CD8-positive, alpha-beta memory T cell (primary cell): ENCODE measurements at places on chromosomes 5 and 9.

- H3K27me3 ChIP-seq = no peaks in the 10 kb centered on the region
- no peak overlapping the region for H3K4me3 ChIP-seq
- H3K4me1 ChIP-seq = no peaks in the 10 kb centered on the region
- no peak overlapping the region for H3K27ac ChIP-seq
Measured at GRCh38 chr9:129675620-129676019, 10.2 kb downstream of the PRRX2 start.

GRCh38 chr9:113620377-113621161 is 157.0 kb downstream of the RGS3 start:
- no peak overlapping the region for H3K4me3 ChIP-seq
- no peaks in the 10 kb centered on the region for H3K4me1 ChIP-seq
- H3K27ac ChIP-seq = no peak overlapping the region
- no peak for DNase-seq
- no peaks in the 10 kb centered on the region for H3K36me3 ChIP-seq

DNA sequence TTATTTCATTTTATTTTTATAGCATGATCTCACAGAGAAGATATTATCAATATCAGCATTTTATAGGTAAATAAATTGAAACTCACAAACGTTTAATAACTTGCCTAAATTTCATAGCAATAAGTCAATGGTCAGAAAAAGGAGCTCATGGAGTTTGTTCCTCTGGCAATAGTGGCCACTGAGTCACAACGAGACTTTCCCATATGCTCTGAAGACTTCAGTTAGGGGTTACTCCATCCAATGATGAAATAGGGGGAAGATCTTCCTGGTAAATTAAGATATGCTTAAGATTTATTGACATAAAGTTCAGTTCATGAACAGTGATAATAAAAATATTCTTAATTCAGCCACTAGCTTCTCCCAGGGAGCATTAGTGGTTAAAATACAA is 43.5 kb upstream of the HTR4 start:
- H3K27ac ChIP-seq = no peak overlapping the region
- no peaks in the 10 kb centered on the region for H3K36me3 ChIP-seq
- H3K27me3 ChIP-seq = no peaks in the 10 kb centered on the region
- no peaks in the 10 kb centered on the region for H3K4me1 ChIP-seq
- no peak overlapping the region for H3K4me3 ChIP-seq

GRCh38 chr9:134384811-134385479 is 58.7 kb downstream of the RXRA start:
- no peak overlapping the region for H3K27ac ChIP-seq
- no peaks in the 10 kb centered on the region for H3K36me3 ChIP-seq
- peaks cover 27% of the 10 kb centered on the region for H3K4me1 ChIP-seq
- no peaks in the 10 kb centered on the region for H3K27me3 ChIP-seq
- no peak for DNase-seq
- H3K4me3 ChIP-seq = no peak overlapping the region

GRCh38 chr9:88178641-88179040 is 40.4 kb upstream of the SPATA31C2 start:
- DNase-seq = no peak

DNA sequence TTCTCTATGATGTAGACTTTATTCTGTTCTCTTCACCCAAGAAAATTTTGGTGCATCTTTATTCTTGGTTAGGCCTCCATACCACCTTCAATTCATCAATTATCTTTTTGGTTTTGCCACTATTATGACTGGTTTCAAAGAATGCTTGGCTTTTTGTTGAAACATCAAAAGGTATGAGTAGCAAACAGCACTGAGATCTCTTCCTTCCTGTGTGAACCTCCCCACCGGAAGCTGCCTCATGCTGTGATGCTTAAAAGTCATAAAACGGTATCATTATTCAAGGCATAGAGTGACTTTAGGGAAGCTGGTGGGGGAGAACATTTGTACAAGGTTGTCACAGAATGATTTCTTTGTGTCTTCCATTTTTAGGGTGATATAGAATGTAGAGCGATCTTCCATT is 70.6 kb downstream of the IQGAP2 start:
- DNase-seq = peak; percentile 80
- H3K4me1 ChIP-seq = peaks cover 70% of the 10 kb centered on the region
- no peak overlapping the region for H3K27ac ChIP-seq
- no peaks in the 10 kb centered on the region for H3K27me3 ChIP-seq
- H3K36me3 ChIP-seq = no peaks in the 10 kb centered on the region
